Activated CD4-positive, alpha-beta memory T cell treated with anti-CD3 and anti-CD28 coated beads for 36 hours (primary cell): ENCODE measurements at places on chromosomes 6 and 20. TPM values are rescaled to one million over a fixed set of nuclear protein-coding genes. Genes with fewer than 3 reads are reported as not detected.

Gene AKAP7
- total RNA-seq, result 4.3 TPM

Gene CYP39A1
- not detected for total RNA-seq

Gene TP53TG5
- total RNA-seq, result 0.55 TPM

Gene ADGRF5
- total RNA-seq, result not detected

Gene BEND6
- not detected for total RNA-seq

Gene DNMT3B
- total RNA-seq, result 1.7 TPM

Gene FAM184A
- total RNA-seq, result 7.6 TPM

DNA sequence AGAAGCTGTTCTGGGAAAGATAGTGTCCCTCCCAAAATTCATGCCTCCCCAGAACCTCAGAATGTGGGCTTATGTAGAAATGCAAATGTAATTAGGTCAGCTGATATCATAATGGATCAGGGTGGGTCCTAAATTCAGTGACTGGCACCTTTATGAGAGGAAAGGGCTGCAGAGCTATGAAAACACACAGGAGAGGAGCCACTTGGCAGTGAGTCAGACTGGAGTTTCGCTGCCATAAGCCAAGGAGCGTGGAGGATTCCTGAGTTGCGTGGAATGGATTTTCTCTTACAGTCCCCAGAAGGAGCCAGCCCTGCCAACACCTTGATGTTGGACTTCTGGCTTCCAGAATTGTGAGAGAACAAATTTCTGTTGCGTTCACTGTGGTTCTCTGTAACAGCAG, 249.8 kb upstream of the PMEPA1 start:
- no peak for DNase-seq

GRCh38 chr6:218153-219018, 73.9 kb upstream of the DUSP22 start:
- DNase-seq, result no peak

DNA sequence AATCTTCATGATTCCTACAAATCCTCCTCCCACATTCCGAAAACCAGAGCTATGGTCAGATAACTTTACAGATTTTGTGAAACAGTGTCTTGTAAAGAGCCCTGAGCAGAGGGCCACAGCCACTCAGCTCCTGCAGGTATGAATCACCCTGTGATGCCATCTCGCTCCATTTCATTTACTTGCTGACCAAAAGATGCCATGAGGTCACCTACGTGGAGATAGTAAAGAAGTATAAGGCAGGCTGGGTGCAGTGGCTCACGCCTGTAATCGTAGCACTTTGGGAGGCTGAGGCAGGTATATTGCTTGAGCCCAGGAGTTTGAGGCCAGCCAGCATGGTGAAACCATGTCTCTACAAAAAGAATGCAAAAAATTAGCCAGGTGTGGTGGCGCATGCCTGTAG, 30.9 kb downstream of the STK4 start:
- DNase-seq, result no peak

DNA sequence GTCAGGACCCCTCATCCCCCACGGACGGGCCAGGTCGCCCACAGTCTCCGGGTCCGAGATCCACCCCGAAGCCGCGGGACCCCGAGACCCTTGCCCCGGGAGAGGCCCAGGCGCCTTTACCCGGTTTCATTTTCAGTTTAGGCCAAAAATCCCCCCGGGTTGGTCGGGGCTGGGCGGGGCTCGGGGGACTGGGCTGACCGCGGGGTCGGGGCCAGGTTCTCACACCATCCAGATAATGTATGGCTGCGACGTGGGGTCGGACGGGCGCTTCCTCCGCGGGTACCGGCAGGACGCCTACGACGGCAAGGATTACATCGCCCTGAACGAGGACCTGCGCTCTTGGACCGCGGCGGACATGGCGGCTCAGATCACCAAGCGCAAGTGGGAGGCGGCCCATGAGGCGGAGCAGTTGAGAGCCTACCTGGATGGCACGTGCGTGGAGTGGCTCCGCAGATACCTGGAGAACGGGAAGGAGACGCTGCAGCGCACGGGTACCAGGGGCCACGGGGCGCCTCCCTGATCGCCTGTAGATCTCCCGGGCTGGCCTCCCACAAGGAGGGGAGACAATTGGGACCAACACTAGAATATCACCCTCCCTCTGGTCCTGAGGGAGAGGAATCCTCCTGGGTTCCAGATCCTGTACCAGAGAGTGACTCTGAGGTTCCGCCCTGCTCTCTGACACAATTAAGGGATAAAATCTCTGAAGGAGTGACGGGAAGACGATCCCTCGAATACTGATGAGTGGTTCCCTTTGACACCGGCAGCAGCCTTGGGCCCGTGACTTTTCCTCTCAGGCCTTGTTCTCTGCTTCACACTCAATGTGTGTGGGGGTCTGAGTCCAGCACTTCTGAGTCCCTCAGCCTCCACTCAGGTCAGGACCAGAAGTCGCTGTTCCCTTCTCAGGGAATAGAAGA, 978 bp downstream of the HLA-A start:
- peak; percentile 56 for DNase-seq

DNA sequence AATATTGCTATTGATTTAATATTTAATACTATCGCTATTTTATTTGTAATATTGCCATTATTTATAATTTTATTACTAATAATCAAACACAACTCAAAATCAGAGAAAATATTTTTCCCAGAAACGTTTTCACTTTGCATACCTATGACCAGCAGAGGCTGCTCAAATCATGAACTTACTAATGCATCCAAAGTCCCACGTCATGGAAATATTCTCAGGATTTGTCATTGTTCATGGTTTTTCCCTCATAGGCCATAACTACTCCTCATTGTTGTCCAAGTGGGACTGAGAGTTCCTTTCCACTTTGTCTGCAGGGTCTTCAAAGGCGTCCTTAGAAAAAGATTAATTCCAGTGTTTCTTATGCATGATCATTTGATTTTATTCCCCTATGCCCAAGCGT, 344.8 kb downstream of the THBS2 start:
- no peak for DNase-seq

DNA sequence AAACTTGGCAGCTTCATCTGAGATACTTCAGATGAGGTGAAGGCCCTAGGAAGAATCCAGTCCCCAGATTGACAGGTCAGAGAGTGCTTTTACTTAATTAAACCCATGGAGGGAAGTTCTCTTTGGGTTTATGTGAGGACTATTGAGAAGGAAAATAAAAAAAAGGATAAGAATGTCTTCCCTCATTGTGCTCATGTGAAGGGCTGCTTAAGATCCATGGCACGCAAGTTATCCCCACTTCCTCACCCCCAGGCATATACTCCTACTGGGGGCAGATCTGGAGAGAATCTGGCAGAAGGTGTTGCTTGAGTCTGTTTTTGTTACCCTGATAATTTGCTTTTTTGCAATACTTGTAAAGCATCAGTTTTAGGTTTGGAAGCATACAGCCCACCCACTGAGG, 322.9 kb upstream of the TFAP2D start:
- no peak for DNase-seq

DNA sequence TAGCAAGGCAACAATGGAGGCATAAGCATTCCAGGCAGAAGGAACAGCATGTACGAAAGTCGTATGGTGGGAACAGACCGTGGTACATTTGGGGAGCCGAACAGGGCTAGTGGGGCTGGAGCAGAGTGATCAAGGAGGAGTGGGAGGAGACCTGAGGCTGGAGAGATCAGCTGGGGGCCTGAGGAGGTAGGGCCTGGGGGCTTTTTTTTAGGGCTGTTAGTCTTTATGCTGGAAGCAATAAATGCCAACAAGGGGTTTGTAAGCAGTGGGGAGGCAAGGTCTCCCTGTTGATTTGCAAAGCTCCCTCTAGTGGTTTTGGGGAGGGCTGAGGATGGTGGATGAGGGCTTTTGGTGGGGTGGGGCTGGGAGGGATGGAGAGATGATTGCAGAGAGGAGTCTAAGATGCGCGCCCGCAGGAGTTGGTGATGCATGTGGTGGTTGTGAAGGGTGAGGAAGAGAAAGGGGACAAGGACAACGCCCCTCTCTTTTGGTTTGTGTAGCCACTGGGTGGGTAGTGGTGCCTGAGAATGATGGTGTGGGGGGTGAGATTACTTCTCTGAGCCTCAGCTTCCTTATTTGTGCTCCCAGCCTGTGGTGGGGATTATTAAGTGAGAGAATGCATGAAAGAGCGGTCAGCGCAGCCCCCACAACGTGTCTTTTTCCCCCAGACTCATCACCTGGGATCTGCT, 74.1 kb upstream of the TOX2 start:
- DNase-seq, result peak; percentile 64

DNA sequence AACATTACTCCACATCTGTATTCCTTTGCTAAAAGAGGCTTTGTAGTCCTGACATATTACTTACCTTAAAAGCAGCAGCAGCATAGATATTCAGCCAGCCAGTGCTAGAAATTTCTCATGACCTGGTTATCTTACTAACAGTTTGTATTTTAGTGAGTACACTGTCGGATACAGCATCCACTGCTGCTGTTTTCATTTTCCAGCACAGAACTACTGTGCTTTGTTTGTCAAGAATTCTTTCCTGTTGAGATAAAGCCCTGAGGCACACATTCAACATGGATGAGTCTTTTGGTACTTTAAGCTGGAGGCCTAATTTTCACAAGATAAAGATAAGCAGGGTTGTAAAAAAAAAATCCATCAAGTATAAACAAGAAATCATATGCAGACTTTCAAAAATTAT, 311.2 kb upstream of the OPRM1 start:
- DNase-seq, result no peak

- no peak for DNase-seq
Observed at GRCh38 chr6:82889143-82889542, 176.5 kb downstream of the UBE3D start.

- no peak for DNase-seq
Observed at GRCh38 chr20:1305712-1306111, 23.2 kb downstream of the SDCBP2 start.

DNA sequence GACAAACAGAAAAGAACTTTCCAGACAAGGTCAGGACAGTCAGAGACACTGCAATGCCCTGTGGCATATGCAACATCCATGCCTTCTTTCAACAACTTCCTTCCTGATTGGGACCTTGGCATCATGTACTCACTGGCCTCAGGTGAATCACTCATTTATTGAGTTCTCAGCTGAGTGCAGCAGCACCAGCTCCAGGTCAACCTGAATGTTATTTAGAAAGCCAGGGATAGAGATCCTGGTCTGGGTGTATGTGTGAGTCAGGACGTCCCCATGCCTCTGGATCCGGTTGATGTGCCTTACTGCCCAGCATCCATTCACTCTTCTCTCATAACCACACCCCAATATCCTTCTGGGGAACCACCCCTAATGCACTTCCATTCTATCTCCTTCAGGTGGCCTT, 54.4 kb downstream of the SNRNP48 start:
- no peak for DNase-seq

GRCh38 chr20:17666481-17666880, 15.6 kb downstream of the RRBP1 start:
- DNase-seq, result peak; percentile 3
